ENCODE measurements at places on chromosomes 11 and 22.

- H3K4me3 ChIP-seq, result peak overlapping the region; percentile 55
- H3K36me3 ChIP-seq, result no peaks in the 10 kb centered on the region
- peaks cover 51% of the 10 kb centered on the region for H3K4me1 ChIP-seq
- H3K27ac ChIP-seq, result peak overlapping the region; percentile 78
- no peaks in the 10 kb centered on the region for H3K27me3 ChIP-seq
These were observed 5.3 kb upstream of the IFITM3 start for GRCh38 chr11:325796-326591.

- H3K36me3 ChIP-seq, result no peaks in the 10 kb centered on the region
- no peak overlapping the region for H3K4me3 ChIP-seq
- no peaks in the 10 kb centered on the region for H3K4me1 ChIP-seq
- no peak for DNase-seq
- no peaks in the 10 kb centered on the region for H3K27me3 ChIP-seq
- no peak overlapping the region for H3K27ac ChIP-seq
These were observed 685.9 kb downstream of the BRD1 start for GRCh38 chr22:49141761-49142160.

DNA sequence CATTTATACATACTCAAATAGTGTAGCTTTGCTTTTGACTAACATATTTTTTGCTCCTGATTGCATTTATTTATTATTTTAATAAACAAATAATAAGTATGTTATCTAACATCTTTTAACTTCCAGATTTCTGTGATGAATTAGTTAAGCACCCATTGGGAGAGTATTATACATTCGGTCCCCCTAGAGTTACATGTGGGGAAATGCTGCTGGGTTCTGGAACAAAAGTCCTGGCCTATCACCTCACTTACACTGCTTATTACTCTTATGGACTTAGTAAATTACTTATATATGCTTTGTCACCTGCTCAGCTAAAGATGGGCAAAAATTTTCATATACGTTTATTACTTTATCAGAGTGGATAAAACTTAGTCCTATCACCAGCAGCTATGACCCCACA is 1163.0 kb downstream of the FAM181B start:
- H3K27me3 ChIP-seq, result no peaks in the 10 kb centered on the region
- no peak overlapping the region for H3K4me3 ChIP-seq
- DNase-seq, result no peak
- no peaks in the 10 kb centered on the region for H3K4me1 ChIP-seq
- H3K27ac ChIP-seq, result no peak overlapping the region

DNA sequence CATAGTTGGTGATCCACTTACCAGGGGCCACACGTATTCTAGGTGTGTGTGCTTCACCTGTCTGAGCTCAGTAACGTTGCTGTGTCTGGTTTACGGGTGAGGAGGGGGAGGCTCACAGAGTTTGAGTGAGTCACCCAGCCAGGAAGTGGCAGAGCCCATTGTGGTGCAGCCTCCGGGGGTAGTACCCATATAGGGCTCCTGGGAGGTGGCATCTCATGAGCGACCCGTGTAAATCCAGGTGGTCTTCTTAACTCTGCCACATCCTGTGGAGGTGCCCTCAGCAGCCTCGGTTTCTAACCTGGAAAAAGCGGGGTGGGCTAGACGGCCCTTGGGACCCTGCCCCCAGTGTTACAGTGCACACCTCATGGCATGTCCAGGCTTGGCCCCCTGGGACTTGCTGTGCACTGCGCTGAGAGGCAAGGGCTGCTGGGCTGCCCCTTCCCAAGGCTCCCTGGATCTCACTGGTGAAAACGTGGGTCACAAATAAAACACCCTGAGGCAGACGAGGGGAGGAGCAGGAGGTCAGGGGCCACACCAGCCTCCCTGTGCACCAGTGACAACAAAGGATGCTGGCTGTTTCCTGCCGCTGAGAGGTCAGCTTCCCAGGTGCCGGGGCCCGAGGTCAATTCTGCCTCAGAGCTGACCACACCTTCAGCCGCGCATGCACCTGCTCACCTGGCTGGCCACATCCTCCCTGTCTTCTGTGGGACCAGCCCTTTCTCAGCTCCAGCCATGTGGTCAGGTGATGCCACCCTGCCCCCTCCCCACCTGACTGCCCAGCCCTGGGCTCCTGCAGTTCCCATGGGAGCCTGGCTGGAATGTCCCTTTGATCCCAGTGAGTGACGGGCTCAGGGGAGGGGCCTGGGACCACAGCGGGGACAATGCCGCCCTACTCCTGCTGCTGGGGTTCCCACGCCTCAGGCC is 305.1 kb downstream of the CTTN start:
- no peak for DNase-seq
- H3K4me1 ChIP-seq, result no peaks in the 10 kb centered on the region
- no peak overlapping the region for H3K27ac ChIP-seq
- no peaks in the 10 kb centered on the region for H3K27me3 ChIP-seq
- no peak overlapping the region for H3K4me3 ChIP-seq
- H3K36me3 ChIP-seq, result no peaks in the 10 kb centered on the region

DNA sequence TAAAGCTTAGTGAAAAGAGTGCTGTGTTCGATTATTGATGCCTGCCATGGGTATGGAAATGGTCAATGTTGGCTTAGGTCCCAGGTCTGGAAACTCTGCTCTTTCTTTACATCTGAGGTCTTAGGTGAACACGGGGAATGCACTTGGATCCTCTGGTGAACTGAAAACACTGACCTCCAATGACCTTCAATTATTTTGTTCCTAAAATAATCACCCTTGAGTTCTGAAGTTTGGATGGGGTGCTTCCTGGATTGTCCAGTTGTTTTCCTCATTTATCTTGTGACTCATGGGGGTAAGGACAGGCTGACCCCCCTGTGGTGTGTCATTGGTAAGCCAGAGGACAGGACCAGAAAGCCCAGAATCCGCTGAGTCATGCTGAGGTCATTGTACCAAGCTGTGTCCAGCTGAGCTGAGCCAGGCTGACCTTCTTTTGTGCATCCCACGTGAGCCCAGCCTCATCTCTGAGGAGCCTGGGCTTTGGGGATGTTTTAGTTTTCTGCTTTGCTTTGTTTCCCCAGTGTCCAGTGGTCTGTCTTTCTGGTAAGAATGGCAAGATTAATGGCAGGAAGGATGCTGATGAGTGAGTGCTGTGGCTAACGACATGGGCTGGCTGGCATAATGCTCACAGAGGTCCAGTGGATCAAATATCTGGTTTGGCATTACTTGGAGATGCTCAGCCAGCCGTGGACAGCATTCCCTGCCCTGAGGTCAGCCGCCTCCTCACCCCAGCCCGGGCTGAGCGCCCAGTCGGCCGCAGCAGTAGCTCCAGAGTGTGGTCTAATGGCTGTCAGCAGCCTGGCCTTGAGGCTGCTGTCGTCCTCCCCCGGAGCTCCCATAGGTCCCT is 35.6 kb downstream of the AMPD3 start:
- no peaks in the 10 kb centered on the region for H3K4me1 ChIP-seq
- no peak overlapping the region for H3K4me3 ChIP-seq
- no peak overlapping the region for H3K27ac ChIP-seq
- no peaks in the 10 kb centered on the region for H3K27me3 ChIP-seq
- H3K36me3 ChIP-seq, result peaks cover 32% of the 10 kb centered on the region

GRCh38 chr11:47477323-47477722 is 28.4 kb upstream of the RAPSN start:
- no peak overlapping the region for H3K27ac ChIP-seq
- no peaks in the 10 kb centered on the region for H3K4me1 ChIP-seq
- no peak overlapping the region for H3K4me3 ChIP-seq
- H3K36me3 ChIP-seq, result peaks cover 81% of the 10 kb centered on the region
- H3K27me3 ChIP-seq, result no peaks in the 10 kb centered on the region
